ENCODE measurements at places on chromosomes 11 and 22. TPM values are rescaled to one million over a fixed set of nuclear protein-coding genes. Genes with fewer than 3 reads are reported as not detected.

The PRMT3 gene
- 61.5 TPM for total RNA-seq

The XRRA1 gene
- total RNA-seq: 27.3 TPM

The A4GALT gene
- 3.4 TPM for total RNA-seq

The SYT12 gene
- total RNA-seq: not detected

The HBG2 gene
- 1.6 TPM for total RNA-seq

The GNAZ gene
- 8.8 TPM for total RNA-seq

The PANX2 gene
- total RNA-seq: 1.5 TPM

The IL10RA gene
- not detected for total RNA-seq

The CRYBB1 gene
- not detected for total RNA-seq

The ZP1 gene
- total RNA-seq: 0.05 TPM

The OR10A4 gene
- not detected for total RNA-seq

The PTPRCAP gene
- 2.3 TPM for total RNA-seq

The UBQLNL gene
- total RNA-seq: not detected

DNA sequence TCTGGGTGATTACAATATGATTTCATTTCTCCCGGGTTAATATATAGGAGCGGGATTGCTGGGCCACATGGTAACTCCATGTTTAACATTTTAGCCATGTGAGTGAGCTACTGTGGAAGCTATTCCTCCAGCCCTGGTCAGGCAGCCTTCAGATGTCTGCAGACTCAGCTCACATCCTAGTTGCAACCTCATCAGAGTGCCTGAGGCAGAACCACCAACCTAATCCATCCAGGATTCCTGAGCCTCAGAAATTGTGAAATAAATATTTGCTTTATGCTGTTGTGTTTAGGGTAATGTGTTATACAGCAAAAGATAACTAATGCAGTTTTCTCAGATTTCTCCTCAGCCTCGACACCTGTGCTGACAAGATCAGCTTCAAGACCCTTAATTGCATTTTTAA is 676.8 kb downstream of the OPCML start:
- no peak for DNase-seq

DNA sequence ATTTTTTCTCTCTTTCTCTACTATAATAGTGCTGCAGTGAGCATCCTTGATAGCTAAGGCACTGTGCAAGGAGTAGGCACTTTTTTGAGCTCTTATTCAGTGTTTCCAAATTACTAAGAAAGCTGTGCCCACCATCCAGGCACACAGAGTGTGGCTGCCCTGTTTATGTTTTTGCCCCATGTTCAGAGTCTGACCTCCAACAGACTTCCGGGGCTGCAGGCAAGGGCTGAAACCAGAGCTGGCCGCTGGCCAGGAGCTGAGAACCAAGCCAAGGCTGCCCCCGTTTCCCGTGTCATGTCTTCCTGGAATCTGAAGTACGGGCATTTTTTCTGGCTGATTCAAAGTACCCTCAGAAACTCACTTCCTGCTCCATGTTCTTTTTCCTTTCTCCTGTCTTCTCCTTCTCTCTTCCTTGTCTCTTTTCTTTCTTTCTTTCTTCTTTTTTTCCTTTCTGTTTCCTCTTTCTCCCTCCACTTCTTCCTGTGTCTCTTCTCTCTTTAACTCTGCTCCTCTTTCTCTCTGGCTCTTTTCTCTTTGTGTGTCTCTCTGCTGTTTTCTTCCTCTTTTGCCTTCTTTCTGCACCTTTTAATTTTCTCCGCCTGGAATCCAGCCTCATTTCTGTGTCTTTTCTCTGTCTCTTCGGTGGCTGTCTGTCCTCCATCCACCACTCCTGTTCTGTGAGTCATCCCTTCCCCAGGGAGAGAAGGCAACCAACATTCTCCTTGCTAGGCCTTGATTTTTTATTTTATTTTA is 17.0 kb upstream of the KCTD14 start:
- DNase-seq: peak; percentile 83

- DNase-seq: no peak
Observed at GRCh38 chr11:14541192-14541947, 21.2 kb upstream of the PSMA1 start.

- no peak for DNase-seq
Observed at GRCh38 chr11:77725433-77725832, 87.8 kb upstream of the CLNS1A start.

- DNase-seq: no peak
Observed at GRCh38 chr22:35375031-35375430, 5.9 kb upstream of the HMOX1 start.

DNA sequence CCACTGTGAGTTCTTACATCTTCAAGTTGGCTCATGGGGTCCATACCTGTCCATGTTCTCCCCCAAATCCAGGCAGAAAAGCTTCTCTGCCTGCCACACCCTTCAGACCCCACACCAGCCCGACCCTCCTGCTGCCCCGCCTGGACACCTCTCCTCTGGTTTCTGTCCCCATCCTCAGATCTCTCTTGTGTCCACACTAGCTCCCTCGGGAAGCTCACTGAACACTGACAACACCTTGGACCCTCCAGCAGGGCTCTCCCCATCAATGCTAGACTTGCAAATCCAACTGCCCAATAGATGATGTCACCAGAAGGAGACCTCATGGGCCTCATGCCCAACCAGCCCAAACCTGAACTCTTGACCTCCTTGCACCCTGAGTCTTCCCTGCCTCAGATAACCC is 2.9 kb downstream of the SCARF2 start:
- no peak for DNase-seq

DNA sequence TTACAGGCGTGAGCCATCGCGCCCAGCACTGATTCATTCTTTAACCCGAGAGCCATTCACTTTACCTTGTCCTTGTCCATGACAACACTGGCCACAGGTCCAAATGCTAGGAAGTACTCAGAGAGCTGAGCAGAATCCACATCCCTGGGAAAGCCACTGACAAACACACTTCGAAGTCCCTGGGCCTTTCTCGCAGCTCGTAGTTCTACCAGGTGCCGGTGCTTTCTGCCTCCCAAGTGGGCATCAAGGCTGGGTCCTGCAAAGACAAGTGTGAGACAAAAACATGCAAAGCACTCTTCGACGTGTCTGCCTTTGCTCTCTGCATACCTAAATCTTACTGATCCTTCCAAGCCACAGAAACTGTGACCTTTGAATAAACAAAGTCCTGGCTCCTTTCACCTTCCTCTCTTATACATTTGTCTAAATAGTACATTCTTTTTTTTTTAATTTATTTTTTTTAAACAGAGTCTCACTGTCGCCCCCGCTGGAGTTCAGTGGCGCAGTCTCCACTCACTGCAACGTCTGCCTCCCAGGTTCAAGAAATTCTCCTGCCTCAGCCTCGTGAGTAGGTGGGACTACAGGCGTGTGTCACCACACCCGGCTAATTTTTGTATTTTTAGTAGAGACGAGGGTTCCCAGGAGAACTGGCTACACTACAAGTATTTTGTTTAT is 2.2 kb downstream of the TUT1 start:
- DNase-seq: no peak

- no peak for DNase-seq
Observed at GRCh38 chr22:17366830-17367229, 2.4 kb upstream of the CECR2 start.

GRCh38 chr22:40654522-40655167 is 18.1 kb upstream of the MRTFA start:
- DNase-seq: peak; percentile 52

DNA sequence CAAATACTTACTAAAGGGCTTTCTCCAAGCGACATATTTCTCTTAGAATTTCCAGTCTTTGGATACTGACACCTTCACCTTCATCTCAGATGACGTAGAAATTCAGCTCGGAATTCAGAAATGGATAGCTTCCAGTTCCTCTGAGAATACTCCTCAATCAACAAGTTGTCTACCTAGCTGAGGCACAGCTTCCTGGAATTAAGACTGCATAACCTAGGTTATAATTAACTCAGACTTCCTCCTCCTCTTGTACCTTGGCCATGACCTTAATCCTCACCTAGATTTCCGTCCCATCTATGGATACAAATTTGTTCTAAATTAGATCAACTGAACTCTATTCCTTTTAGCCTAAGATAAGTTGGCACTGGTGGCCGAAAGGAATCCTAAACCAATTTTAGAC is 17.4 kb downstream of the ATP5MG start:
- DNase-seq: no peak

GRCh38 chr11:9972989-9973388 is 309.1 kb downstream of the SWAP70 start:
- DNase-seq: peak; percentile 48

- DNase-seq: no peak
Observed at GRCh38 chr11:46860218-46860617, 14.1 kb upstream of the CKAP5 start.

DNA sequence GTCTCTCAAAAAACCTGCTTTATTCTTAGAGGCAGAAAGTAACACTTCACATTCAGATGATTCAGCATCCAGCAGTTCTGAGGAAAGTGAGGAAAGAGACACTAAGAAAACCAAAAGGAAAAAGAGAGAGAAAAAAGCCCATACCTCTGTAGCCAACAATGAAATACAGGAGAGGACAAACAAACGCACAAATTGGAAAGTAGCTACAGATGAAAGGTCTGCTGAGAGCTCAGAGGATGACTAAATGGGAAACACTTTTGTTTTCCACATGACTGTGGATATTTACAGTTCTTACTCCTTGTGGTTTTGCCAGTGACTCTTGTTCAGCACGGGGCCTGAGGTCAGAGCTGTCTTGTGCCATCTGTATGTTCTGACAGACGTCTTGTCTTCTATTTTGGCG is 3.8 kb downstream of the TIMM8B start:
- peak; percentile 59 for DNase-seq

DNA sequence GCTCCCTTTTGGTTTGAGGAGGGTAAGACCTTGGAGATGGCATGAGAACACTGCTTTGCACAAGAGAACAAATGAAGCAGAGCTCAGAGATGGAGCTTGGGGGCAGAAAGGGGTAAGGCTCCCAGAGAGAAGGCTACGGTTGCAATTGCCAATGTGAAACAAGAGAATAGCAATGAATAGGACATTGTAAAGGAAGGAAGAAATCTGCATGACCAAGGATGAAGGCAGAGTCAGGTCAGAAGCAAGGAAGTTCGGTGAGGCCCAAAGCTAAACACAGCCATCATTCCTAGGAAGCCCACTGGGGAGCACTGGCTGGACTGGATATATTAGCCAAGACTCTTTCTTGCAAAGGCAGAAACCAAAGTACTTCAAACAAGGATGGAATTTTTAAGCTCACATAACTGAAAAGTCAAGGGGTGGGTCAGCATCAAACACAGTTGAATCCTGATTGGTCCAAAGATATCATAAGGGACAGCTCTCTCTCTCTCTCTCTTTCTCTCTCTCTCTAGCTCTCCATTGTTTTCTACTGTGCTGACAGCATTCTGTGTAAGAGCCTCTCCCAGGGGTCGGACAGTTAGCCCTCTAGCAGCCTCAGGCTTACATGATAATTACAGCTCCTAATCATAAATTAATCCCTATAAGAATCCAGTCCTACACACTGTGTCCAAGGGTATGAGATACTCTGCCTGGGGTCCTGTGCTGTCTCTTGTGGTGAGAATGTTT is 484.3 kb downstream of the SOX6 start:
- DNase-seq: no peak

DNA sequence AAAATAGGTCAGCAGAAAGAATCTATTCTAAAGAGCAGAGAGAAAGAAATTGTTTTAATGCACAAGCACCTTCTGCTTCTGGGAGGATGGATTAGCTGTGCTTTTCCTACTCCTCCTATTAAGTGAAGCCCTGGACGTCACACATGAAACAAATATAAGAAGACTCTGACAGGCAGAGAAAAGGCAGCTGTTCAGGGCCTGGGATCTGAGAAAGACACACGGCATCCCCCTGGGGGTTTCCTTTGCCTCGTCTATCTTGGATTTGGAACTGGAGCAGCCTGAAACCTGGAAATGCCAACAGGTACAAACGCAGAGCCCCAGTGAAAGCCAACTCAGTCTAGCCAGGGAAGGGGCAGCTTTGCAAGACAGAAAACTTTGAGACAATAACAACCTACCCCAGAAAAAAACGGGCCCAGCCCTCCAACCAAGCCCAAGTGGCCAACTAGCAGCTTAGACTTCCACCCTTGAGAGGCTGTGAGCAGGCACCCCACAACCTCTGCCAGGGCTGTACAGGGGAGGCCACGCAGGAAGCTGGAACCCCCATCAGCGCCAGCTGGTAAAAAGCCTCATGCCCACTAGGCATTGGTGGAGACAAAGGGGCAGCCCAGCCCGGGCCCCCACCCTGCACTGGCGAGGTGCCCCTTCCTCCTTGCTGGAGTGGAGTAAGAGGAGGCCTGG is 7.3 kb downstream of the CERK start:
- DNase-seq: no peak

DNA sequence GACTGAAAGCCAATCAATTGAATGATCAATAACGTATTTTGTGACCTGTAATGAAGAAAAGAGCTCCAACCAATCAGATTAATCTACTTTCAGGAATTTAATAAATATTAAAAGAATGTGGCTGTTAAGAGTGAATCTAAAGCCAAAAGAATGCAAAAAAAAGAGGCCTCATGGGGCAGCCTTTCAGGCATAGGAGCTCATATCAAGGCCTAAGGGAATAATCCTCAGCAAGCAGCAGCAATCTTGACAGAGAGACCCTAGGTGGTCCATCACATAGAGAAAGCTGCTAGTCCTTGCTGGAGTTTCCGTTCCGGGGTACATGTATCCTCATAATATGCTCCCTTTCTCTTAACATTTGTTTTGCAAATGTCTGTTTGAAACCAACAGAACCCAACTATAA is 313.1 kb upstream of the PITPNB start:
- no peak for DNase-seq

- no peak for DNase-seq
Observed at GRCh38 chr11:18105086-18105801, 638 bp downstream of the SAAL1 start.

DNA sequence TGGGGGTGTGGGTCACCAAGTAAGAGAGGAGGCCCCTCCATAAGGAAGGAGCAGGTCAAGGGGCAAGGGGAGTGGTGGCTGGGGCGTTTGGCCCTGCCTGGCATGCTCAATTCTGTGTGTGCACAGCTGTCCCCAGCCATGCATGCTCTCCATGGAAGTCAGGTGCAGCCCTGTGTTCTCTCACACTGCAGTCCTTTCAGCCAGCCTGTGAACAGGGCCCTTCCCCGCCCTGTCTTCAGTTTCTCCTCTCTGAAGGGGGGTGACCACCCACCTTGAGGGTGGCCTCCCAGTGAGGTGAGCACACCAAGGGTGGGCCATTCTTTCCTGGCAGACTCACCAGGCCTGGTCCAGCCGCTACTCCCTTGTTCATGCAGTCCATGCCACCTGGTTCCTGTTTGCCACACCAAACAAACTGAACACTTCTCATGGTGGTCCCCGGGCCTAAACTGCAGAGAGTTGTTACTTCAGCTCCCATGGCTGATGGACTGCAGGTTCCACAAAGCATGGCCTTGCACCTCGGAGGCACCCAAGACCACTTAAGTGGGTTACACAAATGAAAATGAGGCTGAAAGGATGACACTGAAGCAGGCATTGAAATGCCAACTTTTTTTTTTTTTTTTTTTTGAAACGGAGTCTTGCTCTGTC is 1.7 kb upstream of the CHCHD10 start:
- DNase-seq: no peak
